SW480 (cell line): ENCODE measurements at places on chromosomes 11 and 22.

DNA sequence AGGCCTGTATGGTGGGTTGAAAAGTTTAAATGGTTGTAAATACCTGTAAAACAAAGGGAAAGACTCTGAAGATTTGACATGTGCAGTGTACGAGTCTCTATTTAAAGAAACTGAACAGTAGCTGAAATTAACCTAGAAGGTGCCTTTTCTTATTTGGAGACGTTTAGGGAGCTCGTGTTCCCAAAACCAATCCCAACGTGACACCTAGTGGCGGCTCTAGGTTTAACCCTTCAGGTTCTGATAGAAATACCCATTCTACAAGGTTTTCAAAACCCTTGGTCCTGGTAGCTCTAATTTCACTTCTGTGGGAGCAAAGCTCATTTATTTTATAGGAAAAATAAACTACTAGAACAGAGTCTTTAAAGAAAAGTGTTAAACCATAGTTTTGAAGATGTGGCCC, 258.3 kb downstream of the LRRC4C start:
- DNase-seq, result peak; percentile 42

DNA sequence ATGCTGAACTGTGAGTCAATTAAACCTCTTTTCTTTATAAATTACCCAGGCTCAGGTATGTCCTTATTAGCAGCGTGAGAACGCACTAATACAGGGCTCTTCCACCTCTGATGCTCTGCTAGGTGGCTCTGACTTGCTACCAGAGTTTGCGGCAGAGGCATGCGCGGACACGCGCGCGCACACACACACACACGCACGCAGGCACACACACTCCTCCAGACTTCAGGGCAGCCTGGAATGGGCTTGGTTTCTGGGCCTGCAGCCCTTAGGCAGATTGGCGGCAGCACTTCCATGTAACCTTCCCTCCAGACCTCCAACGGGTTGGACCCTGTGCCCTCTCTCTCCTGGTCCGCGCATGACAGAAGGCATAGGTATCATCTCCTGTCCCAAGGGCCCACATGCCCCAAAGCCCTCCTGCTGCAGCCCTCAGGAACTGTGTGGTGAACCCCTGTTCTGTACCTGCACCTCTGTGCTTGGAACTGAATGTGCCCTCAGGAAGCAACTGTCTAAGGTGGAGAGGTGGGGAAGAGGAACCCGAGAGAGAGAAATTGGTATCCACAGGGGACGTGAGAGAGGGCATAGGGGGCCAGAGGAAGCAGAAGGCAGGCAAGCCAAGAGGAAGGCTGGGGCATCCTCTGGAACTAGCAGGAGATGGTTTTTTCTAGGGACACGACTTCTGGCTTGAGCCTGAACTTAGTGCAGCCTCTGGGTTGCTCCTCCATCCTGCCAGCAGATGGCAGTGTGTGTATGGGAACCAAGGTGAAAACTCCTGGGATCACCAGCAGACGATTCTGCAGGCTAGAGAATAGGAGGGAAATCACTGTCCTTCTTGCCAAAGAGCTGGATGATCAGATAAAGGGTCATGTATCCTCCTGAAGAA, 23.4 kb upstream of the RIC3 start:
- peak; percentile 58 for DNase-seq

GRCh38 chr11:103556171-103556570, 446.9 kb downstream of the DYNC2H1 start:
- no peak for DNase-seq

DNA sequence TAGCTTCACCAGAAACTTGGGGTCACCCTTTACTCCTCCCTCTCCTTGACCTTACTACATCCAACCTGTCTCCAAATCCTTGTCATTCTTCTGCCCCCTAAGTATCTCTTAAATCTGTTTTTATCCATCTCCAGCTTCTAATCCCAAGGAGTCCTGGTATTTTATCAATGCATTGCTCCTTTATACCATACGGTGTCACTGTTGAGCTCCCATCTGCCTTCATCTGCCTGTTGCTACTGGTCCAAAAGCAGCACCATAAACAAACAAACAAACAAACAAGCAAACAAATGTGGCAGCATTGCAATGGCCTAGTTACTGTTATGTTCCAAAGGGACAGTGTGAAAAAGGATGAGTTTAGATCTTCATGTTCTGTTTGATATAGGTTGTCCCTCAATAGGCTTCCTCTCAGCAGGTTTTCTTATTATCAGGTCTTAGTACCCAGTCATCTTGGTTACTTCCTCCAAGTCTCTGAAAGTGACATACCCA, 34.2 kb downstream of the DNHD1 start:
- peak; percentile 60 for DNase-seq

DNA sequence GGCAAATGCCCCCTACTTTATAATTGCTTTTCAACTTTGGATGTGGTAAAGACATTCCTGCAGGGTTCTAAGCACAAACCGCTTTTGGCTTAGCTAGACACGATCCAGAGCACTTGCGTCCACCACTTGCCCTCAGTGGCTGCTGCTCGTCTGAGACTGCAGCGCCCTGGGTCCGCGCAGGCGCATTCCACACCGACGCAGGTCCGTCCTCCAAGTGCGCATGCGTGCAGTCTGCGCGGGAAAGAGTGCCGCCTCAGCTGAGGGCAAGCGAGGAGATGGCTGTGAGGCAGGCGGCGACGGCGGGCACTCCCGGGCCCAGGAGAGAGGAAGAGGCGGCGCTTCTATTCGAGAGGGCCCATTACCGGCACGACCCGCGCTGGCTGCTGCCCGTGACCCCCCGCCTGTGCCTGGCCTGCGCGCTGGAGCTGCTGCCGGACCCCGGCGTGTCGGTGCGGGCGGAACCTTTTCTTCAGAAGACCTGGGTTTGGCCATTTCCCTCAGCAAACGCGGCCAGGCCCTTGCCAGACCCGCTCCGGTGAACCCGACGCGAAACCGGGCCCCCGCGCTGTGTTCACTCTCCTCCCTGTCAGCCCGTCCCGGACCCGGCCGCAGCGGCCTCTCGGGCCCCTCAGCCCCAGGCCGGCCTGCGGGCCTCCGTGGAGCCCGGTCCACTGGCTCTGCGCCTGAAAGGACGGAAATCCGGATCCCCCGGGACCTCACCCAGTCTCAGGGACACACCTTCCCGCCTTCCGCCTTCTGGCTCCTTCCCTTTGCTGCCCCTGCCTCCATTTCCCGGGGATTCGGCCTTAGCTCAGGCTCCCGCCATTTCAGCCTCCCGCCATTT, at the start of gene MEI1:
Gene MEI1 (plus strand): TSS at position 240 of the 844 bp plus-strand sequence. CDS start 36 bp downstream, at position 276.
- DNase-seq, result no peak

- no peak for DNase-seq
These were observed 48.8 kb downstream of the FBLN1 start for GRCh38 chr22:45551310-45552016.

DNA sequence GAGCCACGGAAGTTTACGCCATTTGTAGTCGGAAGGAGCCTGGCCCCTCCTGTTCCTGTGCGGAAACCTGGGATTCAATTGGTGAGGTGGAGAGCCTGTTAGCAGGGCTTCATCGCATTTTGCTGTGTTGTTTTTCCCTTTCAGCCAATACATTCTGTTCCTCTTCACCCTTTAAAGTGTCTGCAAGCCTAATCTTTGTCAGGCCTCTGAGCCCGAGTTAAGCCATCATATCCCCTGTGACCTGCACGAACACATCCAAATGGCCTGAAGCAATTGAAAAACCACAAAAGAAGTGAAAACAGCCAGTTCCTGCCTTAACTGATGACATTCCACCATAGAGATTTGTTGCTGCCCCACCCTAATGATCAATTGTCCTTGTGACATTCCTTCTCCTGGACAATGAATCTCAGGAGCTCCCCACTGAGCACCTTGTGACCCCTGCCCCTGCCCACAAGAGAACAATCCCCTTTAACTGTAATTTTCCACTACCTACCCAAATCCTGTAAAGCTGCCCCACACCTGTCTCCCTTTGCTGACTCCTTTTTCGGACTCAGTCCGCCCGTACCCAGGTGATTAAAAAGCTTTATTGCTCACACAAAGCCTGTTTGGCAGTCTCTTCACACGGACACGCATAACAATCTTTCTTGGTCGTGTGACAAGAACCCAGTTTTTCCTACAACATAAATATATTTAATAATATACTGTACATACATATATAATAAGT, 37.1 kb upstream of the MMP12 start:
- DNase-seq, result no peak

DNA sequence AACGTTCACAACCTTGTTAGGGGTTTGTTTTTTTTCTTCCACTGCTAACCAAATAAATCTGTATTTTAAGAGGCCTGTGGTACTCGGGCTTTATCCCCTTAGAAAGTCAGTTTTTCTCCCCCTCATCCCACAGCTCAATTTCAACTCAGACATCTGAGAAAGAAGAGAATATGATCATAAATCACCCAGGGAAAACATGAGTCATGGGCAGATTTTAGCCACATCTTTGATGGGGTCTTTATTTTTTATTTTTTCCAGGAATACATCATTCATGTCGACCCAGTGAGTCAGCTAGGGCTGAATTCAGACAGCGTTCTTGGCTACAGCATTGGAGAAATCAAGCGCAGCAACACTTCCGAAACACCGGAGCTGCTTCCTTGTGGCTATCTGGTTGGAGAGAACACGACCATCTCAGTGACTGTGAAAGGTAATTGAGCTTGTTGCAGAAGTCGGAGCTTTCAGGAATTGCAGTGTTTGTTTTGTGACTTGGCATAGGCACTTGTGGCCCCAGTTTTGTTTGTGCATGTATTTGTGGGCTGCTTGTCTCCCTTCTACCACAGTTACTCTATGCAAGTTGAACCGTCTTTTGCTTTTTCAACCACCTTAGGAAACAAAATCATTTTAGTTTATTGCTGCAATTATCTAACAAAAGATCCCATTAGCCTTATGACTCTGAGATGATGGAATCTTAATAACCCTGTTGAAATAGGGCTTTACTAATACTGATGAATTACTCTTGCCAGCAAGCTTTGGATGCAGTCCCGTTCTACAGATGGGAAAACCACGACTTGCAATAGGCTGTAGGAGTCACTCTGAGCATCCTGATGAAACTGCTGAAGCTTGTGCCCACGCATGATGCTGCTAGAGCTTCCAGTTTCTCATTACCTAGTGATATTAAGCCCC, 62.7 kb downstream of the DBX1 start:
- DNase-seq, result no peak

- DNase-seq, result no peak
These were observed 13.5 kb upstream of the VSIG10L2 start for GRCh38 chr11:125932301-125932700.
